ENCODE measurements at places on chromosomes 12 and 14.
A peak's percentile ranks its signal among the peaks of the same experiment; 100 is the strongest.

- DNase-seq, result peak; percentile 13
These were observed 121.4 kb downstream of the SLCO1B3 start for GRCh38 chr12:20931894-20932293.

DNA sequence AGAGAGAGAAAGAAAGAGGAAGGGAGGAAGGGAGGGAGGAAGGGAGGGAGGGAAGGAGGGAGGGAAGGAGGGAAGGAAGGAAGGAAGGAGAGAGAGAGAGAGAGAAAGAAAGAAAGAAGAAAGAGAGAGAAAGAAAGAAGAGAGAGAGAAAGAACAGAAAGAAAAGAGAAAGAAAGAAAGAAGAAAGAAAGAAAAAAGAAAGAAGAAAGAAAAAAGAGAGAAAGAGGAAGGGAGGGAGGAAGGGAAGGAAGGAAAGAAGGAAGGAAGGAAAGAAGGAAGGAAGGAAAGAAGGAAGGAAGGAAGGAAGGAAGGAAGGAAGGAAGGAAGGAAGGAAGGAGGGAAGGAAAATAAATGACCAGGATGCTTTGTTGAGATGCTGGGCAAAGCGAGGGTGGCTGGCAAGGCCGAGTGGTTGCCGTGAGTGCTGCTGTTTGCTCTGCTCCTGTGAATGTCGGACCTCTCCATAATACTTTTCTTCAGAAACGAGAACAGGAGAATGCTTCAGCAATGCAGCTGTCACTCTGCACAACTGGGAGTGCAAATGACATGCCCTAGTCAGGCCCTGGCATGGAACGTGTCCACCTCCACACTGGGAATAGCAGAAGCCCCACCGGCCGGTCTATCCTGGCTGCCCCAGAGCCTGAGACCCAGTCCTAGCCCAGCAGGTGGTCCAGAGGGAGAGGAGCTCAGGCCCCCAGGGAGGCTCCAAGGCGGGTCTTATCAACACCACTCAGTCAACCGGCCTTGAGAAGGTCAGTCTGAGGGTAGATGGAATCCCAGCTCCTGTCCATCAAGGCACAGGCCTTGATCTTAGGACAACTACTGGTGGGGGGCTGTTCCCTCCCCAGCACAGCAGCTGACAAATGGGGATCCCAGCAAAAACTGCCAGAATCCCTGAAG lies 25.1 kb upstream of the EIF5 start:
- no peak for DNase-seq

GRCh38 chr12:29317556-29318363 lies 63.2 kb downstream of the ERGIC2 start:
- DNase-seq, result peak; percentile 18

DNA sequence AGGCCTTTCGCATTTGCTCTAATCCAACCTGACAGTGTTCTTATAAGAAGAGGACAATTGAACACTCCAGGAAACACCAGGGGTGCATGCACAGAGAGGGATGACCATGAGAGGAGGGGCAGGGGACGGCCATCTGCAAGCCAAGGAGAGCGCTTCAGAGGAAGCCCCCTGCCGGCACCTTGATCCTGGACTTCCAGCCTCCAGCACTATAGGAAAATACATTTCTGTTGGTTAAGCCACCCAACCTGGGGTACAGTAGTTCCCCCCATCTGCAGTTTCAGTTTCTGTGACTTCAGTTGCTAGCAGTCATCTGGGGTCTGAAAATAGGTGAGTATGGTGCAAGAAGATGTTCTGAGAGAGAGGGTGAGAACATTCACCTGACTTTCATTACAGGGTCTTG lies 64.7 kb downstream of the CLMN start:
- peak; percentile 38 for DNase-seq

GRCh38 chr14:54567639-54568561 lies 972 bp downstream of the SAMD4A start:
- DNase-seq, result peak; percentile 72
